ENCODE measurements at places on chromosomes 6 and 20.

- DNase-seq = no peak
Measured at GRCh38 chr20:41014561-41015088, 14.0 kb upstream of the TOP1 start.

DNA sequence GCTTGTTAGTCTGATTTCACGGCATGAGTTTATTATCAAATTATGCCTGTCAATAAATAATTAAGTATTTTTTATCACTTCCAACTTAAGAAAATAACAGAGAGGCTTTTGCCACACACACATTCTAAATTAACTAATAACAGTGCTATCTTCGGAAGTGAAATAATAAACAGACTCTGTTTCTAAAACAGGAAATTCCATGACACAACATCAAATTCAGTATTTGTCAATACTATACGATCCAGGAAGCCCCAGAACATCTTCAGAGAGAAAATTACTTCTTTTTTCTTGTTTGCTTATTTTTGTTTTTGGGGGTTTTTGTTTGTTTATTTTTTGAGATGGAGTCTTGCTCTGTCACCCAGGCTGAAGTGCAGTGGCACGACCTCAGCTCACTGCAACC lies 150.7 kb upstream of the PRDM1 start:
- DNase-seq = no peak

GRCh38 chr6:11618533-11618932 lies 81.0 kb downstream of the TMEM170B start:
- DNase-seq = no peak

DNA sequence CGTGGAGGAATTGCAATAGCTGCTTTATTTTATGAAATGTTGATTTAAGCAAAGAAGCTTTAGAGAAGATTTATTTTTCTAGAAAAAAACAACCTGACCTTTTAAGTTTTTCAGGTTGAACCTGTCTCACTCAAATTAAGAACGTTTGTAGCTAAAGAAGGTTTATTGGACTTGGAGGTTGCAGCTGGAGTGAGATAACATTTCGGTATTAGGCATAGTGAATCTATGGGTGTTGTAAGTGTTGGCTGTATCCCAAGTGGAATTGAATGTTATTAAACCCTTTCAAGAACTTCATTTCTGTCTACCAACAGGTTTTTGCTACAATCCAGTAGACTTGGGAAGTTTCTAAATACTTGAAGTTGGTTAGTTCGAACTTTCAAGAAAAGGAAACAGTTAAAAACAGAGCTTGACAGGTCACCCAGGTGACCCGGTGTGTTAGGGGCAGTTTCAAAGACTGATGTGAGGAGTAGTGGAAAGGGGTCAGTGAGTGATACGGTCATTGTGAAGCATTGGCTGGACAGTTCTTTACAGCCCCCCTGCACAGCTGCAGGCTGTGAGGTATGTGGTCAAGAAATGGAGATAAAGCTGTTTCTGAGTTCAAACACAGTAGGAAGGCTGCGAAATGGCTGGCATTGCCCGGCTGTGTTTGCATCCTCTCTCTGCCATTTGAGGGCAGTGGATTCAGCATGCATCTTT lies 2.4 kb upstream of the TBCC start:
- no peak for DNase-seq

DNA sequence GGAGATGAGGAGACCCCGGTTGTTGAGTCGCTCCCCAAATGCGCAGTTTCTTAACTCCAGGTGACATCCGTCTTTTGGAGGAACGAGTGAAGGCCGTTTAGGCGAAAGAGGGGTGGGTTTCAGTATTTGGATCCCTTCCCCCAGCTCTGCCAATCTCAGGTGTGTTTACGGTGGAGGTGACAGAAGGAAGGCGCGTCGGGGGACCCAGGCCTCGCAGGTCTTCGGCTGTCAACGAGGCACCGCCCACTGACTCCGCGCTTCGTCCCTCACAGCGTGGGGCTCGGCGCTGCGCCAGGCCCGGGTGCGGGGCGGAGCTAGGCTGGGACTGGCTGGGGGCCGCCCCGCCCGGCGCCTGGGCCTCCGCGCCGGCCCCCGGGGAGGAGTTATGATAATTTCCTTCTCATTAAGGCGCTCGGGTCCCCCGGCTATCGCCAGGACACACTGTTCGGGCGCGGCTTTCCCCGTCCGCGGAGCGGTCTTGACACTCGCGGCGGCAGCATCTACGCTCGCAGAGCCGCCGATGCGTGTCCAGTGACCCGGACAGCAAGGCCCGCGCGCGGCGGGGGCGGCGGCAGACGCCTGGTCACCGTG lies at the start of gene TFAP2C:
TFAP2C (plus strand) TSS at position 434 of the 591 bp plus-strand sequence. CDS start 239 bp downstream, outside the sequence.
- no peak for DNase-seq

DNA sequence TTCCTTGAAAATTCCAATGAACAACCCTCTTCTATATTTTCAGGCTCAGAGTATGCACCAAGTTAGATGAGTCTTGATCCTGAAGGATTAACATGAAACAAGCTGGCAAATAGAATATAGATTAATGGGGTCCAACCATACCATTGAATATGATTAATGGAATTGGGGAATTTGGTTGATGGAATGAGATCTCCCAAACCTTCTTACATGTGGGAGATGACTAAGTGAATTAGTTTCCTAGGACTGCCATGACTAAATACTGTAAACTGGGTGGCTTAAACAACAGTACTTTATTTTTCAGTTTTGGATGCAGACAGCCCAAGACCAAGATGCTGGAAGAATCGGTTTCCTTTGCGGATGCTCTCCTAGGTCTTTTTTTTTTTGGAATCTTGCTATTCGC lies 347.0 kb downstream of the QKI start:
- no peak for DNase-seq

DNA sequence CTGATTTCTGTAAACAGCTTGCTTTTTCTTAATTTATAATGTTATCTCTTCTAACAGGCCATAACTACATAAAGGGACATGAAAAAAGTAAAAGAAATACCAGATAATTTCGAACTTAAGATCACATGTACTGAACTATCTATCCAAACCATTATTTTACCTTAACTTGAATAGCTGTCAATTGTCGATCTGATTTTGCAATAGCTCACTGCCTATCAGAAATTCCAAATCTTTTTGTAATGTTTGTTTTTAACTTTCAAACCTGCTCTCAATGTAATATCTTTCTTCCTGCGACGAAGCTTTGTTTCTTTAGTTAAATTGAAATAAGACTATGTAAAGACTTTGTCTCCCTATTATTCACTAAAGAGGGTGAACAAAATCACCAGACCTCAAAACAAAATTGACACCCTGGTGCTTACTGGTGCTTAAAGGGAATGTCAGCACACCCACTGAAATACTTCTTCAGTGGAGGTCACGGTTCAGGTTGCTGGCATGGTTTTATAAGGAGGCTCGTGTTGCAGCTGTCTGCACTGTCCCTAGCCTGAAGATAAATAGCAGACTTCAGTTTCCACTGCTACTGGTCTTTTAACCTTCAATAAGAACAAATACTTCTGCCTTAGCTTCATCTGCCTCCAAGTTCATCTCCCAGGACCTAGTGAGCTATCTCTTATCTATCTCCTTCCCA lies 117.5 kb upstream of the QKI start:
- DNase-seq = no peak

DNA sequence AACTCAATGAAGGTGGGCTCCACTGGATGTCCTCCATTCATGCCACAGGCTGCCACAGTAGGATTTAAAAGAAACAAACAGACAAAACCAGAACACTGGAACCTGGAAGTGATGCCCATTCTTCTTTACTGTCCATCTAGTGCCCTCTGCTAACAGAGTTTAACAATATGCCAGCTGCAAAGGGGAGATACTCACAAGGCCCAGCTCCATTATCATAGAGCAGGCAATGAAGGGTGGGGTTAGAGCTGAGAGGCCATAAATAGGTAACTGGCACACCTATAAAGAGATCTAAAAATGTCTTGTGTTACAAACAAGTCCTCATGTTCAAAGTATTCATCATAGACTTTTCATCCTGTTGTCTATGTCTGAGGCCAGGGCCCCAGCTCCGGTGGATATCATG lies 75.6 kb downstream of the SOD2 start:
- no peak for DNase-seq

DNA sequence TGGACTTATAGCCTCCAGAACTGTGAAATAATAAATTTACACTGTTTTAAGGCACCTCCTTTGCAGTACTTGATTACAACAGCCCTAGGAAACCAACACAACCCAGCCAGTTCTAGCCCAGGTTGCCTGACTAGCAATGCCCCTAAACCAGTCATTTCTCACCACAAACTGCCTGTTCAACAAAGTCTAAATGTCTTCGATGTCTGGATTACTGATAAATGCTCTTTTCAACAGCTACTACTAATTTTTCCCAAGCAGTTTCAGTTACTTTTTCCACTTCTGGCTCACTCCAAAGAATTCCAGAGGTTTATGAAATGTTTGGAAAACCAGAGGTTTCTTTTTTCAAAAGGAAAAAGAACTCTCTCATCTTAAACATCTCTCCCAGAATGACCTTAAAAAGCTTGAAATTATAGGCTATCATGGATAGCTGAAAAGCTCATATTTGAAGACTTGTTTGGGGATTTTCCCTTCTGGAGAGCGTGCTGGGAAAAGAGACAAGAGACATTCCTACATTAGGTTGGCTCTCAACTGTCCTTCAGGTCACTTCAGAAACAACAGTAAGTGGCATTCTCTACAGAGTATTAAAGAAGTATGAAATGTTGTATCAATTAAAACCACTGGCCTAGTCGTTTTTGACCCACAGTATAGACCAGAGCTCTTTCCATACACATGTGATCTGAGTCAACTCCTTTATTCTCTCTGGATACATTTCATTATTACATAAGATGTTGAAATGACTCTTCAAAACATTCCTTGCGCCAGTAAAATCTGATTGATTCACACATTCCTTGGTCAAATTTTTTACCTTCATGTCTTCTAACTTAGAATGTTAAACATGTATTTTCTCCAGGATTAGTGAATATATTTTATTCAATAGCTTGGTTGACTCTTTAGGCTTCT lies 265.9 kb downstream of the COL12A1 start:
- no peak for DNase-seq

GRCh38 chr20:1357921-1358671 lies 29.2 kb upstream of the SDCBP2 start:
- DNase-seq = no peak

DNA sequence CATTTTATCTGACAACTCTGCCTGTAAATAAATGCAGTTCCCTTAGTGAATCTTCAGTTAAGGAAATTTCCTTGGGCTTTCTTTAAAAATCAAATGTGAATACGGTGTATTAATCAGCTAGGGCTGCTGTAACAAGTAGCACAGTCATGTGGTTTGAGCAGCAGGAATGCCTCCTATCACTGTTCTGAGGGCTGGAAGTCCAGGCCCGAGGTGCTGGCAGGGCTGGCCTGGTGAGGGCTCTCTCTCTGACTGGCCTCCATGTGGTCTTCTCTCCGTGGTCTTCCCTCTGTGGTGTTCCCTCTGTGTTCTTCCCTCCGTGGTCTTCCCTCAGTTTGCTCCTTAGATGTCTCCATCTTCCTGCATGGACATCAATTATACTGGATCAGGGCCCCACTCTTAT lies 124.1 kb downstream of the SMOC2 start:
- DNase-seq = no peak

DNA sequence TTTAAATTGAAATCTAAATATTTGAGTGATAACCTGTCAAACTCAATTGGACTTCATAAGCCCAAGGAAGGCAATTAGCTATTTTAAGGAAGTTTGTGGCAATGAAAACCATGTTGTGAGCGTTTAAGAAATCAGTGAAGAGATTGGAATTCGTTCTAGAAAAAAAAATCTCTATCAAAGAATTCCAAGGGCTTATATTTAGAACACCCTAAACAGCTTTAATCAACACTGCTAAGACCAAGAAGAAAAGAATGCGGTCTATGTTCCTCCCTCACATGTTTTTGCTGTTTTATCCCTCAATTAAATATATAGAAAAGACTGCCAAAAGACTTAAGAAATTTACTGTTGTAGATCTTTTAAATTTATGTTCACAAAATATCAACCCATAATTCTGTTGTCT lies 16.6 kb upstream of the ABRACL start:
- no peak for DNase-seq

DNA sequence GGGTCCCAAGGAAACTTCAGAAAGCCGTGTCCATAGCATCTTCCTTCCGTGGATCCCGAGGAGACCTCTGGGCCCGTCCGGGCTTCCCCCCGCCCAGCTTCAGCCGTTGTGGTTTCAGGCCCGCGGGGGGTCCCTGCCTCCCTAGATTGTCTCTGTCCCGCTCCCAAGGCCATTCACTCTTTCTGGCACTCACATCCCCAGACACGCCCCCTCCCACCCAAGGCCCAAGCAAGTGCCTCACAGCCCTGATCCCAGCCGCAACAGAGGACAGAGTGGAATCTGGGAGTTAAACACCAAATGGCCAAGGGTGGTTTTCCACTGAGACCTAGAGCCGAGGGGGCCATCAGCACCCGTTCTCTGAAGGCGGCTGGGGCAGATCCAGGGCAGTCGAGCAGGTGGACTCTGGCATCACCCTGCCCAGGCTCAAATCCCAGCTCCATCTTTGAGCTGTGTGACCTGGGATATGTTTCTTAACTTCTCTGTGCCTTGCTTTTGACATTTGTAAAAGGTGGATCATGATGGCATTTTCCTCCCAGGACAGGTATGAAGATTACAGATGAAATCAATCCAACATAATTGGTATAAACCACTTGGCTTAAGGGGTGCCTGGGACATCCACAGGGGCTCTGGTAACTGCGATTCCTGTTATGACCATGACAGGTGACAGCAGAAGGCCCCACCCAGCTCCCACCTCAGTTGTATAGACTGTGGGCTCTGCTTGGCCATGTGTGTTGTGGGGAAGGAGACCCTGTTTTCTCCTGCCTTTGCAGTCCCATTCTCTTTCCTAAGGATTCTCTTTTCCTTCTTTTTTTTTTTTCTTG lies 48.1 kb downstream of the CTCFL start:
- no peak for DNase-seq

GRCh38 chr6:11374036-11375010 lies 141.9 kb upstream of the NEDD9 start:
- DNase-seq = no peak

DNA sequence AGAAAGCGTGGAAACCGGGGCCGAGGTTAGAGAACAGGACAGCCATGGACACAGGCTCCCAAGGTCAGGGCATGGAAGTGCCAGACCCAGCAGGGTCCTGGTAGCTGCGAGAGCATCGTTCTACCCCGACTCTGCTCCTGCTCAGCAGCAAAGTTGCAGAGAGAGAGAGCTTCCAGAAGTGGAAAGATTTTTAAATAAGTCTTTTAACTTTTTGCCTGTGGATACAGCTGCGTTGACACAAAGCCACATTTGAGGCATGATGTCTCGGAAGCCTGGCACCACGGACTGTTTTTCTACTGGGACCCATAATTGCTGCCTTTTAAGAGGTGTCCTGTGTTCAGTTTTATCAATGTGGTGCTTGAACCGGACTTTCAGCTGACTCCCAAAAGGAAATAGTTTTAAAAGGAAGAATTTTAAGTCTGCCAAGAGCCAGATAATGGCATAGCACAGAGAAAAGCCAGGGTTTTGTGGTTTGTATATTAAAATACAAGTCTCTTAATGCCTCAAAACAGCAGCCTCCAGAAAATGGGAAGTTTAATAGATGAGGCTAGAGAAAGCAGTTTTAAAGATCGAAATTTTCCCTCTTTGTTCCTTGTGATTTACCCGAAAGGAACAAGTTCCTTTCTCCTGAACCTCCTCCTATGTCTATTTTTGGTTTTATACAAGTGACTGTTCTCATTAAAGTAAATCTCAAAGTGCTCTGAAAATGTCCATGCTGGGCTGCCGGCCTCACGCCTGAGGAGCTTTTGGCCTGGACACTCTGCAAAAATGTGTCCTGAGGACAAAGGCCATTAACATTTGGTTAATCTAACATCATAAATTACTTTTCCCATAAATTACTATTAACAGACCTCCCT lies 91.5 kb downstream of the RIN2 start:
- no peak for DNase-seq

- DNase-seq = no peak
Measured at GRCh38 chr6:10478187-10479040, 42.7 kb upstream of the GCNT2 start.
